ENCODE measurements at places on chromosomes 16 and 17.

- DNase-seq = no peak
These were observed 32.1 kb upstream of the SMURF2 start for GRCh38 chr17:64694207-64694606.

GRCh38 chr17:65018610-65019316, 37.8 kb downstream of the GNA13 start:
- no peak for DNase-seq

- no peak for DNase-seq
These were observed 41.7 kb downstream of the PIPOX start for GRCh38 chr17:29084541-29085146.

DNA sequence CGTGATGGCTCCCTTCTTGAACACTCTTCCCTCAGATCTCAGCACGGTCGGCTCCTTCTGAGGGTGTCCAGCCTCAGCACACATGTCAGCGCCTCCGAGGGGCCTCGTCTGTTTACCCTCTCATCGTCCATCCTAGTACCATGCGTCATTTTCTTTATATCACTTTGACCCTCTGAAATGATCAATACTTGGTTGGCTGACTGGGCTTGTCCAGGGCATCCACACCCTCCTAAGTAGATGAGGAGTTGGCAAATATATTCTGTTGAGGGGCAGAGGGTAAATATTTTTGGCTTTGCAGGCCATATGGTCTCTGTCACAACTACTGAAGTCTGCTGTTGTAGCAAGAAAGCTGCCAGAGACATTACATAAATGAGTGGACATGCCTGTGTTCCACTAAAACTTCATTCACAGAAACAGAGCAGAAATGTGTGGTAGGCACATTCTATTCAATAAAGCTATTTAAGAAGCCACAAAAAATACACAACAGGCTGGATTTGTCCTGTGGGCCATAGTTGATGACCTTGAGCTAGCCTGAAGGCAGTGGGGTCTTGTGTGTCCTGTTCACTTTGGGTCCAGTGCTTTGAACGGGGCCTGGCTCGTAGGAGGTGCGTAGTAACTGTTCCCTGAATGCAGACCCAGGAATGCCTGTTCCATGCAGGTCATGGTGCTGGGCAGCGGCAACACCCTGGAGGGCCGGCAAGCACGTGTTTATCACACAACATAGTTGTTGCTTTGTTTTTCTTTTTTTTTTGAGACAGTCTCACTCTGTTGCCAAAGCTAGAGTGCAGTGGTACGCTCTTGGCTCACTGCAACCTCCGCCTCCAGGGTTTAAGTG, 185.8 kb downstream of the SNX29 start:
- no peak for DNase-seq

DNA sequence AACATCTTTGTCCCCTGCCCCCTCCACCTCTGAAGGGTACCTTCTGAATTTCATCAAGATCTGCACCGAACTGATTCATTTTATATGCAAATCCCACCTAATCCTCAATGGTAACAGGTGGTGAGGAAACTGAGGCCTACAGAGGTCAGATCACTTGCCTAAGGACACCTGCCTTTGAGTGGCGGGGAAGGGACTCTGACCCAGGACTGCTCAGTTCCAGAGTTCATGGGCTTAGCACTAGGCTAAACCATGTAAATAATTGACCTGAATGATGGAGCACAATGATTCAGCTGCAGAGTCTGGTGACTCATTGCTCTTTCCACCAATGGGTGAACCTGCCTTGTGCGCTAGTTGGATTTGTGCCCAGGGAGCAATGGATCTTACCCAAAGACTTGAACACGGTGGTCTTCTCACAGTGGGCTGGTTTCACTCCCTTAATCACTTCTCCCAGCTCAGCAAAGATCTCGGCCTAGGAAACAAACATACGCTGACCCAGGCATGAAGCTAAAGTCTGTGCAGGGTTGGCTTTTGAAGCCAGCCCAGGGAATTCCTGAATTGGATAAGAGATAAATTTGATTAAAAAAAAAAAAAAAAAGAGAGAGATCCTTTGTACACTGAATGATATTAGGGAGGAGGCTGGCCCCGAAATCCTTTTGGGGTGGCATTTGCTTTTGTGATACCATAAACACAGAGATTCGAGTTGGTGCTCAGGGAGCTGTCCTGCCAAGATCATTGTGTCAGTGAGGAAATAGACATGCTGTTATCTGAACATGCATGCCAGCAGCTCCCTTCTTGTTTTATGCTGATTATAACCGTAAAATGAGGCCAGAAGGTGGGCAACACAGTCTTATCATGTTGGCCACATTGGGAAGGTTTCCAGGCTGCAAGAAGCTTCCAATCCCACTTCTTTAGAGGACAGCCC, 17.0 kb downstream of the CRYM start:
- DNase-seq = no peak

- no peak for DNase-seq
These were observed 24.7 kb upstream of the TOB1 start for GRCh38 chr17:50890675-50891516.

- no peak for DNase-seq
These were observed 37.5 kb downstream of the CREBBP start for GRCh38 chr16:3842994-3843393.

DNA sequence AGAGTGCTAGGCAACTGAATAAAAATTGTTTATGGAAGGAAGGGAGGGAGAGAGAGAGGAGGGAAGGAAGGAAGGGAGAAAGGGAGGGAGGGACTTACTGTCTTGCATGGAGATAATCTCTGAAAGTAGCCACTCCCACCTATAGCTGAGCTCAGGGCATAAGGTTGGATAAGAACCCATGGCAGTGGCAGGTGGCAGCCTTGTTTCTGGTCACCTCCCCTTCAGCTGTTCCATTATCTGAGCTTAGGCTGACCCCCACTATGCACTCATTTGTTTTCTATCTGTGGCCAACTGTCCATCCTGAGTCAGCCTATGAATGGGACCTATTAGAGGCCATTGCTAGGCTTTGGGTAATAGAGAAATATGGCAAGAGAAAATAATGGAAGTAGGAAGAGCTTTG, 25.3 kb upstream of the MTMR4 start:
- DNase-seq = no peak

DNA sequence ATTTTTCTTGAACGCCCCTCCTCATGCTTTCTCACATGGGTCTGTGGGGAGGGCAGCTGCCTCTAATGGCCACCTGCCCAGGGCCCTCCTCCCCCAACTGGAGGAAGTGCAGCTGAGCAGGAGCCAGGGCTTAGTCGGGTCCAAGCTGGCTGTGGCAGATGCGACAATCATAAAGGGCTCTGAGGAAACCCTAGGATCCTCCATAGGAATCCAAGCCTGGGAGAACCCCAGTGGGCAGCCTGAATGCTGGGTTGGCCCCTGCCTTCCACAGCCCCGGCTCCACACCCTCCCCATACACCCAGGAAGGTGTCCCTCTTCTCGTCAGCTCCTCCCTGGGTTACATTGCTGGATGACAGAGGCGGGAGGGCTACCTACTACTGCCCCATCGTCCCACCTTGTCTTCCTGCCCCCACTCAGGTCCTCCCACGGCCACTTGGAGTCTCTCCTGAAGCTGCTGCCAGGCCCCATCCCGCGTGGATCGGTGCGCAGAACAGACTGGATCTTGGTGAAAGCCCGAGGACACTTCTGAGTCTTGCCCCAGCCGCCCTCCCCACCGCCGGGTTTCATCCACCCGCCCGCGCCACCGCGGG, 15.6 kb upstream of the CBFB start:
- DNase-seq = no peak

- no peak for DNase-seq
These were observed 37.9 kb downstream of the GSG1L start for GRCh38 chr16:28025631-28026030.

DNA sequence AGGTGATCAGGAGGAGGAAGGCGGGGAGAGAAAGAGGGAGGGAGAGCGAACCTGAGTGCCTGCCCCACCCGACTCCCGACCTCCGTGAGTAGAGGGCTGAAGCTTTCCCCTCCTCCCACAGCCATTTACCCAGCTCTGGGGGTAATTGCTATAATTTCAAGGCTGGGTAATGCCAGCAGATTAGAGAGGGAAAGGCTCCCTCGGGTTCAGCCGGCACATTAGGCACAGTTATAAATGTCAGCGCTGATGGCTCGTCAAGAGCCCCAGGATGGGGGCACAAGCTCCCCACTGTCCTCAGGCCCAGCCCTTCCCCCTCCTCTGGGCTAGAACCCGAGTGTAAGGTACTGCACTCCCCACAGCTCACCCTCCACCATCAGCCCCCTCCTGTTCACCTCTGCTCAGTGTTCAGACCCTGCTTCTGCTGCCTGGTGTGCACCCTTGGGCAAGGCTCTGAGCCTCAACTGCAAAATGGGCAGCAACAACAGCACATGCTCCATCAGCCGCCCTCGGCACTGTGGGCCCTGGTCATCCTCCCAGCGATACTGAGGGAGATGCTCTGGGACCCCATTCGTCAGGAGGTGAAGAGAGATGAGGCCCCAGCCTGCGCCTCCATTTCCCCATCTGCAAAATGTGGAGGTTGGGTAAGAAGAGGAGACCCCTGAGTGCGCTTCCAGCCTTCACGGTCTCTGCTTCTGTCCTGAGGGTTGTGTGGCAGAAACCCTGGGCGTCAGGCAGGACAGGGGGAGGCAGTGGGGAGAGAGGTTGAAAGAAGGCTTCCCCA, 77.2 kb downstream of the NT5M start:
- no peak for DNase-seq

GRCh38 chr17:48148029-48148770, 40.6 kb downstream of the SNX11 start:
- no peak for DNase-seq

- no peak for DNase-seq
These were observed 33.3 kb downstream of the RANBP10 start for GRCh38 chr16:67773099-67773498.

DNA sequence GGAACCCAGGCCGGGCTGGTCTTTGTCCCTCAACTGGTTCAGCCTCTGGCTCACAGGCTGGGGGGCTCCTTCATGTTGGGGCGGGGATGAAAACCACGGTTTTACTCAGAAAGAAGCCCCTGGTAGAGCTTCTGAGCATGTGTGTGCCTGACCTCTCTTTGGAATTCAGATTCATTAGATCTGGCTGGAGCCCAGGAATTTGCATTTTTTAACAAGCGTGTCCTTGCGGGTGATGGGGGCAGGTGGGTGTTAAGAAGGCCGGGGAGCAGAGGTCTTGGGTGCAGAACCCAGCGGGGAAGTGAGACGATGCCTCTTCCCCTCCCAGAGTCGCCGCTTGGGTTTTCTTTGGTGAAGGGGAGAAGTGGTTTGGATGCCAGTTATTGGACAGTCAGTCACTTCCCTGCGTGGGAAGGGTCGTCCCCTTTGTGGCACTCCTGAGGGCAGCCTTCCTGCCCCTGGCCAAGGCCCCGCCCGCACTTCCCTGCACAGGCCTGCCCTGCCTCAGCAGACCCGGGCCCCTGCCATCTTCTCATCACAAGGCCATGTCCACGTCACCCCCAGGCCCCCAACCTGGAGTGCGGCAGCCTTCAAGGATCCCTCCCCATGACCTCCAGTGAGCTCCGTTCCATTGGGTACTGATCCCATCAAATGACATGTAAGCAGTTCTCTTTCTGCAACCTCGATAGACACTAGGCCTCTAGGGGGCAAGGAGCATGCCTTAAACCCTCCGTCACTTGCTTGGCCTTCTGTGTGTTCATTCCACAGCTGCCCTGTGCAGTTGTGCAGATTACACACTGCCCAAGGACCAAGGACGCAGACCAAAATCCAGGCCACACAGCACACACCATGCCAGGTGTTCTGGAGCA, 177.7 kb upstream of the CIBAR2 start:
- no peak for DNase-seq

DNA sequence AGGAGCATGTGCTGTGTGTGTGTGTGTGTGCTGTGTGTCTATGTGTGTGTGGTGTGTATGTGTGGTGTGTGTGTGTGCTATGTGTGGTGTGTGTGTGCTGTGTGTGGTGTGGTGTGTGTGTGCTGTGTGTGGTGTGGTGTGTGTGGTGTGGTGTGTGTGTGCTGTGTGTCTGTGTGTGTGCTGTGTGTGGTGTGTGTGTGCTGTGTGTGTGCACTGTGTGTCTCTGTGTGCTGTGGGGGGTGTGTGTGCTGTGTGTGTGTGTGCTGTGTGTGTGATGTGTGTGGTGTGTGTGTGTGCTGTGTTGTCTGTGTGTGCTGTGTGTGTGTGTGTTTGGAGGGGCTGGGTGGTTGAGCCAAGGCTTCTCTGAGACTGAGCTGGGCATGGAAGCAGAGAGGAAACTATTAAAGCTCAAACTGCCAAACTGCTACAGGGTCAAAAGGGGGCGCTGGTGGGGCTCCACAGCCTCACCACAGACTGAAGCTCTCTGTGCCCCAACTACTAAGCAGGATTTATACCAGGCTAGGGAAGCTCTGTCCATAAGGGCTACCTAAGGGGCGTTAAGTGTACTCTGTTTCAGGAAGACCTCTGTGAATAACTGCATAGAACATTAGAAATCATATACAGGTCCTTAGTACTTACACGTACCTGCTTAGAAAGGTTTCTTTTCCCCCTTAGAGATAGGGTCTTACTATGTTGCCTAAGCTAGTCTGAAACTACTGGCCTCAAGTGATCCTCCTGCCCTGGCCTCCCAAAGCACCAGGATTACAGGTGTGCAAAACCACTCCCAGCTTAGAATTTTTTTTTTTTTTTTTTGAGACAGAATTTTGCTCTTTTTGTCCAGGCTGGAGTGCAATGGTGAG, 27.8 kb upstream of the GHDC start:
- DNase-seq = no peak

GRCh38 chr16:88705801-88706228, 393 bp downstream of the RNF166 start:
- no peak for DNase-seq

GRCh38 chr17:78219396-78220150, 5.5 kb downstream of the BIRC5 start:
- DNase-seq = no peak

DNA sequence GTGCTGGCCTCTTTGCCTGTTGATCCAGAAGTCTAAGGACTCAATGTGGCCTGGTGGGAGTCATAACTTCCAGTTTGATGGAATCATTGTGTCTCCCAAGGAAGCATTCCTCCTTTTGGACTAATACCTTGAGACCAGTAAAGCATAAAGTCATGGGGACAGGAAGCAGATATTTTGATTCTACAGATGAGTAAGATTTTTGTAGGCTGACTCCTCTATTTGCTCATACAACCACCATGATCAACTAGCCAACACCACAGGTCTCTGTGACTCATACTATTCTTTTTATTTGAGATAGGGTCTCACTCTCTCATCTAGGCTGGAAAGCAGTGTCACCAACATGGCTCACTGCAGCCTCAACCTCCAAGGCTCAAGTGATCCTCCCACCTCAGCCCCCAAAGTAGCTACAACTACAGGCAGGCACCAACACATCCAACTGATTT, 6.2 kb downstream of the MT2A start:
- DNase-seq = no peak

GRCh38 chr16:4293822-4294457, 21.1 kb upstream of the TFAP4 start:
- DNase-seq = no peak

DNA sequence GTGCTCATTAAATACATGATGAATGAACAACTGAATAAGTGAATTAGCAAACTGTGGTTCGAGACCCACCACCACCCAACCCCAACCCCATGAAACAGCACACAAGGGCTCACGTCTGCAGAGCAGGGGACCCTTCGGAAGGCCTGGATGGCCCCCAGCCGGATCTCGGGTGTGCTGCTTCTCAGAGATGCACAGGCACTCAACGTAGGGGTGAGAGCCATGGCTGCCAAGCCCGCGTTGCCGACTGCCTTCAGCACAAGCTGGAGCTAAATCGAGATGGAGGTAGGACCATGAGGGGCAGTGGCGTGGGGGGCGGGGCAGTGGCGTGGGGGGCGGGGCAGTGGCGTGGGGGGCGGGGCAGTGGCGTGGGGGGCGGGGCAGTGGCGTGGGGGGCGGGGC, 93.2 kb downstream of the LITAF start:
- no peak for DNase-seq

- no peak for DNase-seq
These were observed 6.8 kb downstream of the USH1G start for GRCh38 chr17:74916136-74916850.

- no peak for DNase-seq
These were observed 192.4 kb upstream of the HSBP1 start for GRCh38 chr16:83615141-83615952.
